GM12878 (cell line): ENCODE measurements at places on chromosomes 13 and 19. TPM values are rescaled to one million over a fixed set of nuclear protein-coding genes. Genes with fewer than 3 reads are reported as not detected.

DNA sequence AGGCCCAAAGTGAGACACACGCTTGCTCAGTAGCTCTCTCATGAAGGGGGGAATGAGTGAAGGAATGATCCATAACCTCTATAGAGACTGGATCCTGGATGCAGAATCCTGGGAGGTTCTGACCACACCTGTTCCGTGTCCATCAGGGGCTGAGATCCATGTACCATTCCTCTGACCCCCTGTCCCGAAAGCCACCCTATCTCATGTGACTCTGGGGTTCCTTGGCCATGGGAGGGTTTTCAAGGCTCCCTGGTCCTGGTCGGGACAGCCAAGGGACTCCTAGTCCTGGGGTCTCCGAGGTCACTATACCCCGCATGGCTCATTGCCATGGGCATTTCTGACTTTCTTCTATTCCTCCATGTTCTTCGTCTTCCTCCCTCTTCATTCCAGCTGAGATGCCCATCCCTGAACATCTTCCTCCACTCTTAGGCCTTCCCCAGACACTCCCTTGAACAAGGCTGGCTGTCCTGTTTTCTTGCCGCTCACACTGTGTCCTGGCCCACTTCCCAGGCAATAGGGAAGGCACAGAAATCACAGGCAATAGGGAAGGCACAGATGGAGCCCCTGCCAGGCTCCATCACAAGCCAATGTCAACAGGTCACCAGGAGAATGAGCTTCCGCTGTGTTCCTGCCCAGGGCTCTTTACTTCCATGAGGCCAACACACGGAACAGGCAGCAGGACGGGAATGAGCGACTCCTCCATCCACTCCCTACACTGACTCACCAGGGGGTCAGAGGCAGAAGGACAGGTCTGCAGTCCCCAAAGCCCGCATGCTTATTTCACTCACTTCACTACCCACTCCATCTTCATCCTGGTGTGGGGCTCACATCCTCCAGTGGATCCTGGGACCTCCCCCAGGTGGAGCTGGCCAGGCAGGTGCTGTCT lies 3.2 kb downstream of the CEACAM5 start:
- no peak for DNase-seq

- no peak for DNase-seq
Observed at GRCh38 chr19:6668691-6669090, 1.3 kb downstream of the TNFSF14 start.

GRCh38 chr13:46668931-46669525 lies 116.1 kb downstream of the LRCH1 start:
- DNase-seq, result no peak

DNA sequence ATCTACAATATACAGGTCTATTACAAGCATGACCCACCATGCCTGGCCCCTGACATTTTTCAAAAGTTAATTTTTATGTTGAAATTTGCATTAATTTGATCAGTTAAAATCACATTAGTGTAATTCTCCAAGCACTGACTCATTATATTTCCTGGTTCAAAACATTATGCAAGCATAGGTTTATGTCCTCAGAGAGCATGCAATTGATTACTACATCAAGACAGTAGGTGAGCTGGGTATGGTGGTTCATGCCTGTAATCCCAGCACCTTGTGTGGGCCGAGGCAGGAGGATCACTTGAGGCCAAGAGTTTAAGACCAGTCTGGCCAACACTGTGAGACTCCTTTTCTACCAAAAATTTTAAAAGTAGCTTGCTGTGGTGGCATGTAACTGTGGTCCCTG lies 248.8 kb upstream of the KLHL1 start:
- DNase-seq, result no peak

- DNase-seq, result no peak
Observed at GRCh38 chr19:35498984-35499527, 8.8 kb upstream of the KRTDAP start.

DNA sequence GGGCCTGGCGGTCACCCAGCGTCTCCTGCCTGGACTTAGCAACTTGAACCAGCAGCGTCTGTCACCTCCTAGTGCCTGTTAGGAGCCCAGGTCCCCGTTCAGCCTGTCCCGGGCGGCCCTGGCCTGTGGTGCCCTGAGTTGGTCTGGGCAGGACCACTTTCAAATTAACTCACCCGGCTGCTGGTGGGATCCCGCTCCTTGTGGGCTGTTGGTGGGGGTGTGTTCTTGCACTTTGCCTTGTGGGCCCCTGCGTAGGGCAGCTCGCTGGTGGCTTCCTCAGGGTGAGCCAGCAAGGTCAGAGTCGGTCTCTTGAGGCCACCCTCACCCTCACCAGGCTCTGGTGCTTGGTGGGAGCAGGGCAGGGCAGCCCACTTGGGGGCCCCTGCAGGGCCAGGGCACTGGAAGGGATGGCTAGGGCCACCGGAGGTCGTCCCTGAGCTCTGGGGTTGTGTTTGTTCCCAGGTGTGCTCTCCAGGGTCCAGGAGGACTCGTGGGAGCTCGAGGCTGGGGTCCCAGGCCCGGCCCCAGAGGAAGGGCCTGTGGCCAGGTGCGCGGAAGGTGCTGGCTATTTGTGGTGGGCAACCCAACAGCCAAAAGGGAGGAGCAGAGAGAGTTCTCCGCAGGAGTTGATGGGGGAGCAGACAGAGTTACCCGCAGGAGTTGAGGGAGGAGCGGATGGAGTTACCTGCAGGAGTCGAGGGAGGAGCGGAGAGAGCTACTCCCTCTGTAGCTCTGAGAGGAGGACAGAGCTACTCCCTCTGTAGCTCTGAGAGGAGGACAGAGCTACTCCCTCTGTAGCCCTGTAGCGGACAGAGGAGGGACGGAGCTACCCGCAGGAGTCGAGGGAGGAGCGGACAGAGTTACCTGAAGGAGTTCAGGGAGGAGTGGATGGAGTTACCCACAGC lies 16.9 kb downstream of the TFDP1 start:
- DNase-seq, result no peak

DNA sequence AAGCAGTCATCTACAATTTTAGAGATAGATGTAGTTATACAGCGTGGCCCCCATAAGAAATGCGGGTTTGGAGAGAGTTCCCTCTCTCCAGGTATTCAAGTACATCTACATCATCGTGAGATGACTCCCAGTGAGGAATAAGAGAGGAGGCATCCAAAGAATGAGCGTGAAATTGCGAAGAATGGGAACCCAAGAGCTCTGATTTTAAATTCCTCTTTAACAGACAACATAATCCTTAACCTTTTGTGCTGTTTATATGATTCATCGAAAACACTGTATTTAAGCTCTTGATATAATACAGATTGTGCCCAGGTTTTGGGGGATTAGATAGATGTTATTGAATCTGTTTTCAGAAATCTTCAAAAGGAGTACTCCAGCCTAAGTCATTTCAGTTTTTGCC lies 161.5 kb downstream of the COG6 start:
- DNase-seq, result no peak

- no peak for DNase-seq
Observed at GRCh38 chr13:71663431-71663830, 203.6 kb downstream of the DACH1 start.

GRCh38 chr13:78286748-78287147 lies 316.6 kb downstream of the POU4F1 start:
- no peak for DNase-seq

DNA sequence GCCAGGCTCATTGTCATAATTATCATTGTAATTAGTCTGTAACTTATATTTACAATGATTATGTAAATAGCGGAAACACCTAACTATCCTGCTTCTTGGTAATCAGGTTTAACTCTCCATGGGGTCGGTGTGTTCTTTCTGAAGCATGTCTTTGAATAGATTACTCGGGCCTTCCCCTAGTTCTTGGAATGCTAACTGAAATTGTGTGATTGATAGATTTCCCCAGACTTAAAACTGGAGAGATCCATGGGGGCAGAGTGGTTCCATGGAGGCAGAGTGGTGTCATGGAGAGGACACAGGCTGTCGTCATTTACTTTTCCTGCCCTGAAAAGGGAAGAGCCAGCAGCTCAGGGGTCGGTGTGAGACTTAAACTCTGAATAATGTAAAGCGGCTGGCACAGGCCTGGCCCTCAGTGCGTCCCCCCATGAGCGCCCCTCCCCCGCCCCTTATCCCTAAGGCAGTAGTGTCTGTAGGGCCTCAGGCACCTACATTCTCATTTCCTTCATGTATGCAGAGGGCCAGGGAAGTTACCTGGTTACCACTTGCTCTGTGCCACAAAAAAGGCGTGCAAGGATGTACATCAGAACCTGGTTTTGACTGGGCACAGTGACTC lies 225.1 kb downstream of the TM9SF2 start:
- no peak for DNase-seq

- no peak for DNase-seq
Observed at GRCh38 chr19:45469945-45470761, 2.4 kb downstream of the FOSB start.

DNA sequence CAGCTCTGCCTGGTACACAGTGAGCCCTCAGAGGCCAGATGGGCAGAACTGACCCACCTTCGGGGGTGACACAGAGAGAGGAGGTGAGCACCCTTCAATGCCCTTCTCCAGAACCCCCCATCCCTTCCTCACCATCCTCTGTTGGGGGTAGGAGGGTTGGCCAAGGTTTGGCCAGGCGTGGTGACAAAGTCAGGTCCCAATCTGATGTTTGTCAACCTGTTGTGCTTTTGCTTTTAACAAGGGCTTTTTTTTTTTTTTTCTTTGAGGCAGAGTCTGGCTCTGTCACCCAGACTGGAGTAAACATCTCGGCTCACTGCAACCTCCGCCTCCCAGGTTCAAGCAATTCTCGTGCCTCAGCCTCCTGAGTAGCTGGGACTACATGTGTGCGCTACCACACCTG lies 7.3 kb downstream of the PTGIR start:
- DNase-seq, result no peak

DNA sequence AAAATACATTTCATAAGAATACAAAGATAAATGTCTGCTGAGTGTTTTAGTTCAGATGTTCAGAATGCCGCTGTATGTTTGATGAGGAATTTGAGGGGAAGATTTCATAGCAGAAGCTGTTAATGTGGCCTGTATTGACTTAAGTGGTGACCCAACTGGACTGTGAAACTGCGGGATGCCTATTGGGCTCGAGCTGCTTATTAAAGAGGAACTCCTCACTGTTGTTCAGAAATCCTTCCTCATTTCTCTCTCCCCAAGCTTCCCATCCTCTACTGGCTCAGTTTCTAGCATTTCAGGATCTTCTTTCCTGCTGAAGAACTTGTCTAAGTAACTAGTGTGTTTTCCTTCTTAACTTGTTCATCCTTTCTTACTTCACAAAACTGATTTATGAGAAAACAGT lies 20.4 kb downstream of the DGKH start:
- DNase-seq, result no peak

DNA sequence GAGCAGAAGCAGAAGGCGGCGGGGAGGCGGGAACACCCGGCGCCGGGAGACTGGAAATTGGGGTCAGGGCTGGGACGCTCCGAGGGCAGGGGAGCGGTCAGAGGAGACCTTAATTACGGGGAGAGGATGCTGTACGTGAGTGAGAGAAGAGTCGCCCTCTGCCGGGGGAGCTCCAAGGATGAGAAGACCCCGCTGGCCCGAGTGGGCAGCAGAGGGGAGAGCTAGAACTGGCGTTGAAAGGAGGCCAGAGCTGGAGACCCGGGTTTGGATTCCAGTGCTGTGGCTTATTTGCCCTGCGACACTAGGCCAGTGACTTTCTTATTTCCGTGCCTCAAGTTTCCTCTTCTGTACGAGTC lies 536 bp downstream of the FAM32A start:
- no peak for DNase-seq

GRCh38 chr13:33127009-33127551 lies 110.9 kb downstream of the KL start:
- no peak for DNase-seq

DNA sequence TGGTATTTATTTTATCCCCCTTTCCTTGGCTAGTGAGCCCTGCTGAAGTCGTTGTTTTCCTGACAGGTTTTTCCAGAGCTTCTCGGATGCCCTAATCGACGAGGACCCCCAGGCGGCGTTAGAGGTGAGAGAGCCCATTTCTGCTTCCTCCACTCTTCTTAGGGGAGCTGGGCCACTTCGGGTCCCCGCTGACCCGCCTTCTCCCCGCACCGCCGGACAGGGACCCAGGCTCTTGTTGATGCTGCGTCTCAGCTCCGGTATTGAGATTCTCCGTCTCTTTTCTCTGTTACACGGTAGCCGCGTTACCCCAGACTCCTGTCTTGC lies 306 bp downstream of the SUGT1 start:
- no peak for DNase-seq

DNA sequence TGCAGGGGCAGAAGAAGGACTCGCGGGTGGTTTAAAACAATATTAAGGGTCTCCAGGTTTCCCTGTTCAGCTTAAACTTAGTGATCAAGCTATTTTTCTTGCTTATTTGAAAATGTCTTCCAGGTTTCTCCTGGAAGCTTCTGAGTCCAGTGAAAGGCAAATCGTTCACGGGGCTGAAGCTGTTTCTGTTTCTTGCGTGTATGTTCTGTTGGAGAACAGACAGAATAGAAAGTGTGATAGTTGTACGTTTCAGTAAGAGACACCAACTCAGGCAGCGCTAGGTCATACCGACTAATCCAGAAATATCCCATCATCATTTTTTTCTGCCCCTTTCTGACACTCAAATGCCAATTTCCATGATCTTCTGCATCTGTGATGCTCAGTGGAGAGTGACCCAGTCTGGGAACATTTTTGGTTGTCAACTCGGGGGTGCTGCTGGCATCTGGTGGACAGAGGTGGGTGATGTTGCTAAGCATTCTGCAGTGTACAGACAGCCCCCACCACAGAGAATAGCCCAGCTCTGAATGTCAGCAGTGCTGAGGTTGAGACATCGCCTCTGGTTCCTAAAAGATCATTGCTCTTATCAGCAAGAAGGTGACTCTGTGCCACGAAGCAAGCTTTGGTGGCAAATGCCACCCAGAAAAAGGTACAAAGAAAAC lies 4.3 kb downstream of the KLF2 start:
- no peak for DNase-seq

DNA sequence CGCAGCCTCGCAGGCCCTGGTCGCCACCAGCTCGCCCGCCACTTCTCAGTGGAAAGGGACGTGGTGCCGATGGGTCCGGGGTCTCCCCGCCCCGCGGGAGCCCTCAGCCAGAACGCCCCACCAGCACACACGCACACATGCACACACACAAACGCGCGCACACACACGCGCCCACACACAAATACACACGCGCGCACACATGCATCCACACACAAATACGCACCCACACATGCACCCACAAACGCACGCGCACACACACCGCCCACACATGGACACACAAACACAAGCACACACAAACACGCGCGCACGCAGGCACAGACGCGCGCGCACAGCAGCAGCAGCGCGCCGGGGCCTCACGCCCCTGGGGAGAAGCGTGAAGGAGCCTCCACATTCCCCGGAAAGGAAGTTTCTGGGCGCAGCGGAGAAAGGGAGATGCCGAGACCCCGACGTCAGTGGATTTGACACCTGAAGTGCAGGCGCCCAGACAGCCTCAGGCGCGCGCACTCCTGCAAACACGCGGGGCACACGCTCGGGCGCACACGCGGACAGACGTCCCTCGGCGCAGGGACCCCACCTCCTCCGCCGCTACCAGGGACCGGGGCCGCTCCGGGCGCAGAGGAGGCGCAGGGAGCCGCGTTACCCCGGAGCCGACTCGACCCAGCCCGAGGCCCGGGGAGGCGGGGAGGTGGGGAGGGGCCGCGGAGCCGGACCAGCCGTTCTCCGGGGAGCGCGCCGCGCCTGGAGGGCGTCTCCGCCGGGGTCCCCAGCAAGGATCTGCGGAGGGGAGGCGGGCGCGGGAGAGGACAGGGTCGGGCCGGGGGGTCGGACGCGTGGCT lies 622 bp downstream of the RASA3 start:
- no peak for DNase-seq

Gene TMC4
- 0.27 and 0.33 TPM in 2 replicates for total RNA-seq

Gene ZNF835
- total RNA-seq, result not detected in 2 replicates

Gene ZNF700
- total RNA-seq, result 11.2 and 11.8 TPM in 2 replicates

Gene KLK4
- not detected in 2 replicates for total RNA-seq

Gene RNF17
- not detected in 2 replicates for total RNA-seq

Gene CGB7
- not detected in 2 replicates for total RNA-seq

Gene UNC13A
- total RNA-seq, result 0.08 and 0.48 TPM in 2 replicates

Gene NAXD
- 30.0 and 30.2 TPM in 2 replicates for total RNA-seq

Gene C19orf67
- total RNA-seq, result not detected in 2 replicates

Gene ZNF560
- 0.10 and 0.29 TPM in 2 replicates for total RNA-seq

Gene MTUS2
- total RNA-seq, result not detected in 2 replicates

Gene OR7C1
- not detected in 2 replicates for total RNA-seq
